C1 segment of cervical spinal cord (tissue), 14 donors: ENCODE measurements at places on chromosomes 13 and 19.

DNA sequence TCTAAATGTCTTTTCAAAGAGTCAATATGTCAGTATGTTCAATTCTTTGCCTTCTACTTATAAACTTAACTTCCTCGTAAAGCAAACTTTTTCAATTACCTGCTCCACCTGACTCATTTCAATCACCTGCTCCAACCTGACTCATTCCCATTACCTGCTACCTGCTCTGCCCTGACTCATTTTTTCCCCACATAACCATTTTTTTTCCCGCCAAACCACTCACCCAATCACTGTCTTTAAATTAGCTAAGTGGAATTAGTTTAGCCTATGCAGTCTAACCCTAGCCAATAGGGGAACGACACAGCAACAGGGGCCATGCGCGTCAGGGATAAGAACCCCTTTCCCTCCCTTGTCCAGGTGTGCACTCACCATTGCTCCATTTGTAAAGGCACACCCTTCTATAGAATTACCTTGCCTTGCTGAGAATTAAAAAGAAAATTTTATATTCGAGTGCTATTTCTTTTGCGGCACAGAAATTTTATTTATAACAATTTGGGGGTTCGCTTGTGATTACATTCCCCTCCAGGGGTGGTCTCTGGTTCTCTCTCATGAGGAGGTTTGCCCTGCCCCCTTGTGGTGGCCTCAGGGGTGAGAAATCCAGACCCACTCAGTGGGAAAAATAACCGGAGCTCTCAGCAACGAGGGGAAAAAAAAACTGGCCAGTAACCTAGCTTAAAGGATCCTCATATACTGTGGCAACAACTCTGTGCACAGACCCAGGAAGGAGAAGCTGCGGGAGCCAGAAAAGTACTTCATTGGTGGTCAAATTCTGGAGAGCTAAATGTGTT is 193.1 kb downstream of the ZNF486 start:
- no peak for DNase-seq

- DNase-seq = no peak
These were observed 37.7 kb downstream of the ATP11A start for GRCh38 chr13:112727581-112727980.

GRCh38 chr13:94550062-94550738 is 45.8 kb downstream of the TGDS start:
- no peak for DNase-seq

DNA sequence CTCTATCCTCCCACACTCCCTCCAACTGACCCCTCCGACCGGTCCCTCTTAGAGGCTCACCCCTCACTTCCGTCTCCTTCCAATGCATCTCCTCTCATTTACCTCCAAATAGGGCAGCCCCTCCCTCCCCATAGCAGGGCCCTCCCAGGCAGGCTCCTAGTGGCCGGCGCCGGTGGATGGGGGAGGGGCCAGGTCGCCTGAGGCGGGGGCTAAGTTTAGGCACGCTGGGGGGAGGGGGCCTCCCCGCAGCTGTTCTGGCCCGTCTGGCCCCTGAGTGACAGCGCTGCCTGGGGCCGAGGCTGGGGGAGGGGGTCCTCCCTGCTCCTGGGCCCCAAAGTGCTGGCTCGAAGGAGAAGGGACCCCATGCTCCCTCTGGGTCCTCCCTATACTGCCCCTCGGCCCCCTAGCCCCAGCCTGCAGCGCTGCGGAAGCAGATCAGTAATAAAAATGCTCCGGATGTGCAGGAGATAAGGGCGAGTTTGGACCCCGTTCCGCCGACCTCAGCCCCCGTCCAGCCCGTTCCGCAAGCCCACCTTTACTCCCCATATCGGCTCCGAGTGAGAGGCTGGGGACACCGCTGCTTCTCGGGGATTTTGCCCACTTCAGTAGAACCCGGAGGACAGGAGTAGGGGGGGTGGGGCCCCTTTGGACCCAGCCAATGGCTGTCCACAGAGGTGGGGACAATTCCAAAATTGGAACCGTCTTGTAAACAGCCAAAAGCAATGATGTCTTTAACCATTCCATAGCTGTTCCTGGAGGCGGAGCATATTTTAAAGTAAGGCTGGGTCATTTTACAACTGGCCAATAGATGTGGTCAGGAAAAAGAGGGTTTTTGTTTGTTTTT is 4.0 kb downstream of the RTN2 start:
- no peak for DNase-seq

GRCh38 chr13:60690604-60691003 is 293.6 kb downstream of the TDRD3 start:
- DNase-seq = no peak

GRCh38 chr13:106918557-106918860 is 350.6 kb upstream of the ARGLU1 start:
- DNase-seq = no peak

GRCh38 chr13:110106726-110107125 is 200.2 kb downstream of the COL4A1 start:
- DNase-seq = no peak

DNA sequence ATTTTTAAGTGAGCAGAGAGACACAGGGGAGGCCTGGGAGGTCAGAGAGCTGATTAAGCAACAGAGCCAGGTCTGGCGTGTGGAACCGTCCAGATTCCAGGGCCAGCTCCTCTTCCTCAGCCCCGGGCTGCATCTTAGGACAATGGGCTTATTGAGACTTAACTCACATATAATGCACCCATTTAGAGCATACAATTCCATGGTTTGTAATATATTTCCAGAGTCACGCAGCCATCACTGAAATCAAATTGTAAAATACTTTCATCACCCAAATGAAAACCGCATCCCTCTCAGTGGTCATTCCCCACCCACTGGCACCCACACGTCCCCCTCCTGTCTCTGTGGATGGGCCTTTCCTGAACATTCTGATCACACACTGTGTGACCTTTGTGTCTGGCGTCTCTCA is 2.1 kb upstream of the HMG20B start:
- peak; percentile 51 for DNase-seq

GRCh38 chr13:30744056-30744680 is 8.8 kb downstream of the ALOX5AP start:
- no peak for DNase-seq

DNA sequence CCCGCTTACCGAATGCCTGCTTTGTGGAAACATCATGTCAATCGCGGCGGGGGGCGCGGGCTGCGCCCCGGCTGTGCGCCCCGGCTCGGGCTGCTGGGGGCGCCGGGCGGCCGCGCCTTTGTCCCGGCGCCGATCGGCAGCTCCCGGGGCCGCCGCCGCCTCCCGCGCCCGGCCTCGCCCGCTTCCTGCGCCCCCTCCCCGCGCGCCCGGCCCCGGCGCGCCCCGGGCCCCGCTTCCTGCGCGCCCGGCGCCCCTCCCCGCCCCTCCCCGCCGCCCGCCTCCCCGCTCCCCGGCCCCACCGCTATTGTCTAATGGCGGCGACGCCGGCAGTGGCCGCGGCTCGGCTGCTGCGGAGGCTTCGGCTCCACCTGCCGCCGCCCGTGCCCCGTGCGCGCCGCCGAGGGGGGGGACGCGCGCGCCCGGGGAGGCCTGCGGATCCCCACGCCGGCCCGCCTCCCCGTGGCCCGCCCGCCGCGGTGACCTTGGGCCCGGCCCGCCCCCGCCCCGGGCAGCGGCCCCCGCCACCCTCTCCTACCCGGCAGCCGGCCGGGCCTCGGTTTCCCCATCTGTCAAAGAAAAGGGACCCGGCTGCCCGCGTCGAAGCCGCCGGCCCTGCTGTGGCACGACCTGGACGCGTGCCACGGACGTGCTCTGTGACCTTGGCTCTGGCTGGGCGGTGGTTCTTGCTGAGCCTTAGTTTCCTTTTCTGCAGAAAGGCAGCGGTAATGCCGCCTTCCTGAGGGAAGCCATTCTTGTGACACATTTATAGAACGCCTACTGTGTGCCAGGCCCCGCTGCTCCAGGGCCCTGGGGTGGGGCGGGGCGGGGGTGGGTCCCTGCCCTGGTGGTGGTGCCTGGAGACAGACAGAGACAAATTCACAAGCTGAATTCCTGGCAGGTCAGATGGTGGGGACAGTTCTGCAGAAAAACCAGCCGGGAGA is at the start of gene TLE5:
TLE5 (minus strand) TSS at position 331 of the 941 bp plus-strand sequence; CDS start at position 36, 295 bp downstream.
- DNase-seq = peak; percentile 11

GRCh38 chr19:35134601-35135242 is at the start of gene LGI4:
Gene LGI4, minus strand, starts transcription at chr19:35135059. Its CDS starts 379 bp downstream, at chr19:35134680.
- DNase-seq = no peak

- peak; percentile 35 for DNase-seq
These were observed 12.9 kb downstream of the SPC24 start for GRCh38 chr19:11142528-11143171.

- no peak for DNase-seq
These were observed 10.6 kb downstream of the NFIX start for GRCh38 chr19:13005861-13006370.

- no peak for DNase-seq
These were observed 4.5 kb upstream of the EEF1AKMT1 start for GRCh38 chr13:20778311-20778710.

DNA sequence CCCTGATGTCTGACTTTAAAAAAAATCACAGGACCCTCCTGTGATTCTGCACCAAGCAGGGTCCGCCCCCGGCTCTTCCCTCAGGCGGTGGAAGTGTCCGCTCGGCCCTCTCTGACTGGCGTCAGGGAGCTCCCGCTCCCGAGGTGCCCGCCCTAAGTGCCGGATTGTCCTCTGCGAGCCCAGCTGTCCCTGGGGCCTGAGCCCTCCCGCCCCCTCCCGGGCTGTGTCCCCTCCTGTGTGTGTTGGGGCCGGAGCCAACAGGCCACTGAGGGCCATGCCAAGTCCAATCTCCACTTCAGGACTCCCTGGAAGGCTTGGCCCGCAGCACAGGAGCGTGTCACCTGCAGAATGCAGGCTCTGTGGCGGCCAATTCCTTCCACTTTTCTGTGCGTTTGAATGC is 25.4 kb downstream of the MAP2K2 start:
- DNase-seq = no peak

- DNase-seq = no peak
These were observed 15.2 kb downstream of the SAE1 start for GRCh38 chr19:47145639-47146486.

- DNase-seq = no peak
These were observed 140.9 kb downstream of the ABCC4 start for GRCh38 chr13:95160112-95160906.

DNA sequence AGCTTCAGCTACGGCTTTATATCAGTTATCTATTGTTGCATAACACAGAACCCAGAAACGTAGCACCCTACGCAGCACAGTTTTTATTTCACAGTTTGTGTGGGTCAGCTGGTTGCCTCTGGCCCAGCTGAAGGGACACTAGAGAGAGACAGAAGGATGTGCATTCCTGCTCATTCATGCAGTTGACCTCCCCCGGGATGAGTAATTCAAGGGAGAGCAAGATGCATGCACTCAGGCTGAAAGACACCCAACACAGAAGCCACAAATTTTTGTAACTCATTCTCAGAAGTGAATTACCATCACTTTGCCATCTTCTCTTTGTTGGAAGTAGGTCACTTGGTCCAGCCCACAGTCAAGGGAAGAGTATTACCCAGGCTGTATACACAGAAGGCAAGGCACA is 89.5 kb downstream of the EFNB2 start:
- DNase-seq = no peak

DNA sequence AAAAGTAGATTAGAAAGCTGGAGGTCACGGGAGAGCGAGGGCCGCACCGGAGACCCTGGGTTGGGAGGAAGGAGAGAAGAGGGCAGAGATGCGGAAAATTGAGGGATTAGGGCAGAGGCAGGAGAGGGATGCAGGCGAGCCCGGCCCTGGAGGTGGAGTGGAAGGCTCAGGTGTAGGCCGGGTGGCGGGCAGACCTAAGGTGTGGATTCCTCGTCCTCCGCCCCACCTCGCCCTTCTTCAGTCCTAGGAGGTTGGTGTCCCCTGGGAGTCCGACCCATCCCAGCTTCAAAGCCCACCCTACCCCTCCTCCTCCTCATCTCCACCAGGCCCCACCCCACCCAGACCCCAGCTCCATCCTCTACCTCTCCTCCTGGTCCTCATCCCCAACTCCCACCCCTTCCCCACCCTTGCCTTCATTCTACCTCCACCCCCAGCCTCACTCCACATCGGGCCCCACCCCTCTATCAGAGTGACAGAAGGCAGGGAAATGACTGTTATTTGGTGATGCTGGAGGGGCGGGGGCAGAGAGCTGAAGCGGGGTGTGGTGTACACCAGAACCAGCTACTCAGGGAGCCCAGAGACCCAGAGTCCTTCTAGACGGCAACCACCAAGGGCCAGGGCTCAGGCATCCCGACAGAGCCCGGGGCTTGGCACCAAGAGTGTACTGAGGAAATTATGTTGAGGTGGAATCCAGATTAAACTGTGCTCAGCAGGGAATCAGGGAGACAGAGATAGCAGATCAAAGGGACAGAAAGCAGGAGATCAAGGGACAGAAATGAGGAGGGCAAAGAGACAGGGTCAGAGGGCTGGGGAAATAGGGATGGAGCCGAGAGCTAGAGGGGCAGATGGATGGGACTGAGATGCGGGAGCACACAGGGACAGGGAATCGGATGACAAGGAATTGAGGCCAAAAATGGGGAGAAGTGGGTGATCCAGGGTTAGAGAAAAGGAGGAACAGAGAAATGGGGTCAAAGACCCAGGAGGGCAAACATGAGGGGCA is 6.4 kb downstream of the ERFL start:
- DNase-seq = no peak

GRCh38 chr13:50156140-50156539 is 140.9 kb downstream of the KCNRG start:
- no peak for DNase-seq

- no peak for DNase-seq
These were observed 6.5 kb upstream of the PTOV1 start for GRCh38 chr19:49844138-49845095.

DNA sequence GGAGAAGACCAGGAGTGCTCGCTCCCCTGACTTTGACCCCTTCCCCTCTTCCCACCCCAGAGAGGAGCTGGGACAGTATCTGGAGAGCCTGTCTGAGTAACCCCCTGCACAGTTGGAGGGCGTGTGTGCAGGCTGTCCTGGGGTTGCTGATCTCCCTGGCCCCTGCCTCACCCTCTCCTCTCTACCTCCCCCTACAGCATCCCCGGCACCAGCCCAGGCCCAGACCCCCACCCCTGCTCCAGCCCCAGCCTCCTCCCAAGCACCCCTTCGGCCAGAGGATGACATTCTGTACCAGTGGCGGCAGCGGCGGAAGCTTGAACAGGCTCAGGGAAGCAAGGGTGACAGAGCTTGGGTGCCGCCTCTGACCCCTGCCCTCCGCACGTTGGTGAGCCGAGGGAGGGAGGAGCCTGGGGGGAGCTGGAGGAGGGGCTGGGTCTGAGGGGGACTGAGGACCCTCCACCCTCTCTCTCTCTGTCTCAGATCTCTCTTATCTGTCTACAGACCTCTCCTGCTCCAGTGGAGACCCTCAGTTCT is 8.7 kb downstream of the PROSER3 start:
- DNase-seq = no peak
